ENCODE measurements at places on chromosomes 3 and 15.

DNA sequence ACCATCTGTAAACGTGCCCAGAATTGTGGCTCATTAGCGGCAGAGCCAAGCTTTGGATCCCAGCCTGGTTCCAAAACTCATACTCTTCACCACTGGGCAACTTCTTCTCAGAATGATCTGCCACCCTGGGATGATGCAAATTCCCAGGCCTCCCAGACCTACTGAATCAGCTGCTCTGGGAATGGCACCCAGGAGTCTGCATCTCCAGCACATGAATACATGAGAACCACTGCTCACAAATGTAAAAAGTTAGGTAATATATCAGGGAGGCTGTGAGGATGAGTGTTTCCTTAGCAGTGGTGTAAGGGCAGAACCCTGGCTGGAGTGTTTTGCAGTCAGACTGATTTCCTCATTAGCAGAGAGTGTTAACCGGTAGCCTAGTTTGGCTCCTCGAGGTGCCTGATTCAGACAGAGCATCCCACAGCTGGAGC, 94.2 kb downstream of the LIPC start:
- DNase-seq: no peak

DNA sequence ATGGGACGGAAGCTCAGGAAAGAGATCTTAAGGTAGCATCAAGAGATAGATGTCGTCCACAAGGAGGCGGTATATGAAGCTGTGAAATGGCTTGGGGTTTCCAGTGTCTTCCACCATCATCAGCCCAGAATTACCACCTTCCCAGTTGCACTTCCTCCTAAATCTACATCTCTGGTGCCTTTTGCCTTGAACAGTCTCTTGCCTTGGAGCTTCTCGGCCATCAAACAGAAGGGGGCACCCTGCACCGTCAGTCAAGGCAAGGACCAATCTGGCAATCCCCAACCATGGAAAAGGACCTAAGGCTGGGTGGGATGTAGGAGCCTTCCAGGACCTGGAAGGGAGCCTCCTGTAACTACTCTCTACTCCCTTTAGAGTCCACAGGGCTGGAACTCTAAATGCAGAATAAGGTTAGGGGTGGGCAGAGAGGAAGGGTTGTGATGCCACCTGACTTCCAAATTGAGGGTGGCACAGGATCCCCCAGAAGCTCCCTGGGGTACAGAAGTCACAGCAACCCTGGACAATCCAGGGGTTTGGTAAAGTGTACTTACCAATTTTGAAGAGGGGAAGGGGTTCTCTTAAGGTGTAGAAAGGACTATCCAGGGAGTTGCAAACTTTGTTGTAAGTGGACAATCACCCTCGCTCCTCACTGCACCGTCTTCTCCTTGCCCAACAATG, 1.0 kb upstream of the RYR3 start:
- DNase-seq: peak; percentile 12

DNA sequence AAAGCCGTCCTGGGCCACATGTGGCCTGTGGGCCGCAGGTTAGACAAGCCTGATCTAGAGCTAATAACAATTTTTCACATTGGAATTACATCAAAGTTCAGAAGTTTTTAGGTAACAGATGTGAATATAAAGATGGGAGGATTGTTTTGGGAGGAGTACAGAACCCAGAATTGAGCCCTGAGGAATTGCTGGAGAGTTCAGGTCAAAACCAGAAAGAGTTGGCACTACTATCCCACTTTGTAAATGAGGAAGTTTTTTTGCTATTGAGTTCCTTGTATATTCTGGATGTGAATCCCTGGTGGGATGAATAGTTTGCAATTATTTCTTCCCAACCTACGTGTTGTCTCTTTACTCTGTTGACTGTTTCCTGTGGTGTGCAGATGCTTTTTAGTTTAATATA, 109.5 kb upstream of the LIPC start:
- no peak for DNase-seq

GRCh38 chr3:38458796-38459498, 5.3 kb downstream of the ACVR2B start:
- peak; percentile 30 for DNase-seq

DNA sequence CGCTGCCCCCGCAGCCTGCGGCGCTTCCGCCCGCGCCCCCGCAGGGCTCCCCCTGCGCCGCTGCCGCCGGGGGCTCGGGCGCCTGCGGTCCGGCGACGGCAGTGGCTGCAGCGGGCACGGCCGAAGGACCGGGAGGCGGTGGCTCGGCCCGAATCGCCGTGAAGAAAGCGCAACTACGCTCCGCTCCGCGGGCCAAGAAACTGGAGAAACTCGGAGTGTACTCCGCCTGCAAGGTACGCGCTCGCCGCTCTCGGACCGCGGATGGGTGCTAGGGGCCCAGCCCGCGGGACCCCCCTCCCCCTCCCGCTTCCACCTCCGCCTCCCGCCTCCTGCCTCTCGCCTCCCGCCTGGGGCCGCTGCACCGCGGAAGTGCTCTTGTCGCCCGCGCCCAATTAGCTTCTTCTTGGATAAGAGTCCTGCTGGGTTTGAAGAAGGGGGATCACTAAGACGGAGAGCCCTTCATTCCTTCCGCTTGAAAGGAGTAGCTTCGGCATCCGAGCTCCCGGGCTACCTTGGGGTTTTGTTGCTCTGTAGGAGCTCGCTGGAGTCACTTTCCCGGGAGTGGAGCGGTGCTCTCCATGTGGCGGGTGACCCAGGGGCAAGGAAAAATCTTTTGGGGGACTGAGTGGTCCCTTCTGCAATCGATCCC, 426 bp downstream of the KAT2B start:
- DNase-seq: peak; percentile 7

Measured in NCI-H510A (cell line).